ENCODE measurements at places on chromosomes 5 and 9.

GRCh38 chr5:40402007-40402364 lies 277.7 kb upstream of the PTGER4 start:
- no peak for DNase-seq

DNA sequence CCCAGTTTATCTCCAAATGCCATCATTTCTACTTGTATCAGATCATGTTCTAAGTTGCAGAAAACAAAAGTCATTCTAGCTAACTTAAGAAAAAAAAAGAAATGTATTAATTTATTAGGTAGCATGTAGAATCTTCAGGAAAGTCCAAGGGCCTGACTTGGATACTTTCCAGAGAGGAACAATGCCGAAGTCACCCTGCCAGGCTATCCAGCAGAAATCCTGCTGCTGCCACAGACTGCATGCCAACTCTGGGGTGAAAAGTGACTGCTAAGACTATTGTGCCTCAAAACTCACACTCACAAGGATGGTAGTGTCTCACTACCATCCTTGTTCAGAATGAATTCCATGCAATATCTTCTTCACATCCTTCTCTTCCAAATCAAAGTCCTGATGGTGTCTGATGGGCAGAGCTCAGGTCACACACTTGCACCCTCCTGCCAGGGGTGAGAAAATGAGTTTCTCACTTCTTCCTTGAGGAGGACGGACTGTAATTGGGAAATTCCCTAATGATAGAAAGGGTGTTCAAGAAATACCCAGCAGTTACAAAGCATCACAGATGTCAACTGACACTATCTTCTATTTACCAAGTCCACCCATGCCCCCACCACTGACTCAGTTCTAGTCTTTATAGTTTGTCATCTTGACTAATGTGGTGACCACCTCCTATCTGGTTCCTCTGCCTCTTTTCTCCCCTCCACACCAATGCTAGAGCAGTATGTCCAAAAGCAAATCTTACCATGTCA lies 279.4 kb downstream of the CWC27 start:
- DNase-seq: no peak

GRCh38 chr9:33124751-33125381 lies 42.3 kb downstream of the B4GALT1 start:
- DNase-seq: no peak

- DNase-seq: no peak
Measured at GRCh38 chr5:88659529-88660263, 223.3 kb downstream of the MEF2C start.

DNA sequence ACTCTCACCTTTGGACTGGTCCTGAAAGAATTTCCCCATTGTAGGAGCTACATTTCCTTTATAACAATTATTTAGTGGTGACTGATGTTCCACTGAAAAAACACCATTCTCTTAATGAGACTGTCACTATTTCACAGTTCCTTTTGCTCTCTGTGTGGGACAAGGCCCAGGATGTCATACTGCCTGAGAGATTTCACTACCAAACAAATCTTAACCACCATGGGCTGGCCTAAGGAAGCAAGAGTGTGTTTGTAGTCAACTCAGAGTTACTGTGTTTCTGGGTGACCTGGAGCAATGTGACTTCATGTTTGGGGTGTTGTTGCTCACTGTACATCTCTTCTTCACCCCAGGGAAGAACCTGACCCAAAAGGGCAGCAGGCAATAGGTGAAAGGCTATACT lies 50.1 kb upstream of the ZNF608 start:
- DNase-seq: no peak

GRCh38 chr5:94516148-94516547 lies 102.3 kb downstream of the KIAA0825 start:
- no peak for DNase-seq

Measured in NCI-H187 (cell line).